ENCODE measurements at places on chromosomes 5 and 9.

DNA sequence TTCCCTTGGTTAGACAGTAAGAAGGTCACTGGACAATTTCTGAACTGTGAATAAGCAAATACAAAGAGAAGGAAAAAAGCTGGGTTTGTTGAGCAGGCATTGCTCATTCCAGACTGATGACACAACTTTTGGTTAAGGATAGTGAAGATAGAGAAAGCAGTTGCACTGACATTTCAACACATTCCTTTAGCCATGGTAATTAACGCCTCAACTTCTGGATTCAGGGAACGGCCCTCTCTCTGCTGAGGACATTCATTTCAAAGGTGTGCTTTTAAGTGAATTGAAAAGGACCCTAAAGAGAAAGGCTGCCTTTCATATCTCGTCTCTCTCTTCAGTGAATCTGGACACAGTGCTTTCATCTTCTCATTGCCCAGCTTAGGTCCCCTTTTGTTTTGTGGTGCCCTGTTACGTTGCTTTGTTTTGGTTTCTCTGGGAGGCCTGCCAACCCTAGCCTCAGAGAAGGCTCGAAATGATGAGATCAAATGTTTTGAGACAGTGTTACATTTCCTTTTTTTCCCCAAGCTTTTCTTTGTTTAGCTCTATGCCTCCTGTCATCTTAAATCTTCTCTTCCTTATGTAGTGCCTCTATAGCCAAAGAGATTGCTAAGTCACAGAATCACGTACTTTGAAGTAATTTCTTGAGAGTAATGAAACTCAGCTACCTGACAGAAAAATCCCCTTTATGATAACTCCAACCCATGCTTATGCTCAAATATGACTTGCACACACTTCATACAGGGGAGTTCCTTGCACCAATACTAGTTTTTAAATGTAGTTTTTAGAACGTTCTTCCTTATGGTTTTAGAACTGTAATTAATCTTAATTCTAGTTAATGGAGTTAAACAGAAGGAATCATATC, 94.4 kb upstream of the IFNE start:
- DNase-seq: no peak

DNA sequence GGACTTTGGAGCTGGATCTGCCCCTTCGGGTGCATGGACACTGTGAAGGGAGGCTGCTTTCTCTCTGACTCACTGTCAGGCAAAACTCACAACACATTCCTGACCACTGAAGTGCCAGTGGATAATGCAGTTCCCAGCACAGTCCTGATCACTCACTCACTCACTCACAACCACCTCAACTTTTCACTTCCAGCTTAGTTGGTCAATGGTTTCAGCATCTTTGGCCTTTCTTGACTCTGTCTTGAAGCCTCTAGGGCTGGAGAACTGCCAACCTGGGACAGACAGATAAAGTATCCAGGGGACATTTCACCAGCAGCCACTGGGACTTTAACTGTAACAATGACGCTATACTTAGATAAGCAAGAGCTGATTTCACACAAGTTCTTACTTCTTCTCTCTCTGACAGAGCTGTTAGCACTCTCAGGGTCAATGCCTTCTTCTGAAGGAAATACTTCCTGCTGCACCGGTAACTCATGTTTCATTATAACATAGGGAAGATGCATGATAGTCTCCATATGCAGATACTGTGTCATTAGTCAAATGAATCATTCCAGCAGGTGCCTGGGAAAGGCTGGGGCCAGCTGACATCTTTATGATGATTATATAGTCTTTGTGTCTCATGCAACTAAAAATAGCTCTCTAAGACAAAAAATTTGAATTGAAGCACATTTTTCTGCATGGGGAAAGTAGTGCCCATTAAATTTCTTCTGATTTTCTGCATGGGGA, 499.0 kb downstream of the SEMA5A start:
- no peak for DNase-seq

DNA sequence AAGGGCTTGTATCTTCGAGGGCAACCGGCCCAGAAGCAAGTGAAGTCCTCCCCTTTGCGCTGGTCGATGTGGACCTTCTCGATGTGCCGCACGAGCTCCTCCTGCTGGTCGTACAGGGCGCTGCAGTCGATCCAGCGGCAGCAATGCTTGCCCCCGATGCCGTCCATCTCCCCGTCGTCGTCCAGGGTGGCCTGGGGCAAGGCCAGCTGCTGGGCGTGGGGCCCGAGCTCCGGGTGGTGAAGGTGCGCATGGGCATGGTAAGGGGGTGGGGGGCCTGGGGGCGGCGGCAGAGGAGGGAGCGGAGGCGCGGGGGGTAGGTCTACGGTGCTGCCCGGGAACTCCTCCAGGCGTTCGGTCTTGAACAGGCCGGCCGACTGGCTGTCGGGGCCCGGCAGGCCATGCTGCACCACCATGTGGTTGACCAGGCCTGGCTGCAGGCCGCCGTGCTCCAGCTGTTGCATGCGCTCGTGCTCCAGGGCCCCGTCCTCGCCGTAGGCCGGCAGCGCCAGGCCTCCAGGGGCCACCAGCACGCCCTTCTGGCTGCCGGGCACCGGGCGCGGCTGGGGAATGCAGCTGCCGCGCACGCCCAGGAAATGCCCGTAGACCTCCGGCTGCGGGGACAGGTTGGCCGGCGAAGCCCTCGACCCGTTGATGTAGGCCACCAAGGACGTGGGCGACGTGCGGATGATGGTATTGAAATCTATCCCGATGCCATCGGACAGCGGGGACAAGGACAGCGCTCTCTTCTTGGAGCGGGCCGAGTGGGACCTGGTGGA, 181.8 kb downstream of the GLIS3 start:
- DNase-seq: no peak

DNA sequence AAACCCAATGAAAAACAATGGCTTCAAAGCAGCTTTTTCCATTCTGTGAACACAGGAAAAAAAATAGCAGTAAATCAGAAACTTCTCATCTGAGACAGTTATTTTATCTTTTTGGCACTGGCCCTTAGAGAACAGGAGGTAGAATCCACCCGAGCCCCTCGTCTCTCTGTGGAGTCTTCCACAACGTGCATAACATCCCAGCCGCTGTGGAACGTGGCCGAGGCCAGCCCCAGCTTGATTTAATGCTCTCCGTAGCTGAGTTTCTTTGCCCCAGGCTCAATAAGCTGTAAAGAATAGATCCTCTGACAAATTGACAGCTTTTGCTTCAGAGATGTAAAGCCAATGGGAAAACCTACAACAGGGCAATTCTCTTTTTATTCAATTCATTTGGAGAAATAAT, 107.9 kb upstream of the DAP start:
- no peak for DNase-seq

DNA sequence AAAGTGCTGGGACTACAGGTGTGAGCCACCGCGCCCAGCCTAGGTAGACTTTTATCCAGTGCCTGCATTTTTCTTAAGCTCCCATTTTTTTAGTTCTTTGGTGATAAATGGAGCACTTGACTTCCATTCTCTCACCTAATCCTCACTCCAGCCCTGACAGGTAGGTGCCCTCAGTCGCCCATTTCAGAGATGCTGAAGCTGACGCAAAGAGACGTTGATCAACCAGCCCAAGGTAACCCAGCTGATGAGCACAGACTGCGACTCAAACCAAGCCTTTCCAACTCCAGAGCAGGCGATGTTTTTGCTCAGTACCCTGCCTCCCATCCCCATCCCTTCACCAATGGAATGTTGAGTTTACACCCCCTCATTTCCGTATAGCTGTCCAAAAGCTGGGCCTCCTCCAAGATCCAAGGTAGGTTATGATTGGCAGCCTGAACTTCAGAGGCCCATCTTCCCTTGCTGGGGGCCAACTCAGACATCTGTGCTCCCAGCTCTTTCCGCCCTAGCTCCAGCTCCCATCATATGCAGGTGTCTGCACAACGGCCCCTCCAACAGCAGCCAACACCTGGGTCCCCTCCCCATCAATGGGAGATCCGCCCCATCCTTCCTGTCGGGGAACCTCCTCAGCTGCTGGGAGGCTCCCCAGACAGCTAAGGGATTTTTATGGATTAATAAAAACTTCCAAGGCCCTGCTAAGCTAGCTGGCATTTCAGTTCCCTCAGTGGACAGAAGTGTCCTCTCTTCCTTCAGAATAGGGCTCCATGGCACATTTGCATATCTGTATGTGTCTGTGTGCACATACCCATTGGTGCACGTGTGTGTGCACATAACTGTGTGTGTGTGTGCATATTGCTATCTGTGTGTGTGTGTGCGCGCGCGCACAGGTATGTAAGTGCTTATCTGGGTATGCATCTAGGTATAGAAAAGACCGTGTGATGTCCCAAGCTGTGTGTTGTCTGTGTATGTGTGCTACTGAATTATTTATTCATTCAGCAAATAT, 39.3 kb upstream of the VDAC1 start:
- no peak for DNase-seq

GRCh38 chr9:136409557-136410455, 608 bp downstream of the ENTR1 start:
- no peak for DNase-seq

- no peak for DNase-seq
Measured at GRCh38 chr9:20111173-20111843, 322.5 kb upstream of the SLC24A2 start.

DNA sequence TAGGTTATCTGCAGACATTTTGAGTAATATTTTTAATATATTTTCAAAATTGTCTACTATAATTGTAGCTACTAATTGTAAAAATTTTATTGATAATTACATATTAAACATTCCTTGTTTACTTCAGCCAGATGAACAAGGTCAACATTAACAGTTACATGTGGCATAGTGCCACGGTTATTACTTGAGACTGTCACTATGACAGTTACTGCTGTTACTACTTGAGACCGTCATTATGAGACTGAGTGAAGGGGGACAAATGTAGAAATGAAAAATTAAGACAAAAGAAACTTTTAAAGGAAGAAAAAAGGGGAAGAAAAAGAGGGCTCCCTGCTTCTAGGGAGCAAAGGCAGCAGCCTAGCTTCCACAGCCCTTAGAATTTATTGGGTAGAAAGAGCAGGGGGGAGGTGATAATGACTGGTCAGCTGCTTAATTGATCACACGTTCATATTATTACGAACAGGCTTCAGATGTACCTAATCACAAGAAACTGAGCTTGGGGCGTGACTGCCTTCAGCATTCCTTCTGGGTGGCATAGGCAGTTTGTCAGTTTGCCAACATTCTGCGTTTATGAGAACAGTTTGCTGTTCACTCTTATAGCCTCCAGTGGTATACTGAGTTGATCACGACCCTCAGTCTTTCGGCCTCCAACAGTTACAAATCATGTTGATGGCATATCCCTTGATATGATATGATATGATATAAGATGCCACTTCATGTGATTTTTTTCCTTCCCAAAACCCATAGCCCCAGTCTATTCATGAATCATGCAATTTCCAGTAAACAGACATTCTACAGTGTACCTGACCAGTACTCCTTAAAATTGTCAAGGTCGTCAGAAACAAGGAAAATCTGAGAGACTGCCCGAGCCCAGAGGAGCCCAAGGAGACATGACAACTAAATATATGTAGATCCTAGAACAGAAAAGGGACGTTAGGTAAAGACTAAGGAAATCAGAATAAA, 13.1 kb downstream of the MARCHF6 start:
- DNase-seq: no peak

DNA sequence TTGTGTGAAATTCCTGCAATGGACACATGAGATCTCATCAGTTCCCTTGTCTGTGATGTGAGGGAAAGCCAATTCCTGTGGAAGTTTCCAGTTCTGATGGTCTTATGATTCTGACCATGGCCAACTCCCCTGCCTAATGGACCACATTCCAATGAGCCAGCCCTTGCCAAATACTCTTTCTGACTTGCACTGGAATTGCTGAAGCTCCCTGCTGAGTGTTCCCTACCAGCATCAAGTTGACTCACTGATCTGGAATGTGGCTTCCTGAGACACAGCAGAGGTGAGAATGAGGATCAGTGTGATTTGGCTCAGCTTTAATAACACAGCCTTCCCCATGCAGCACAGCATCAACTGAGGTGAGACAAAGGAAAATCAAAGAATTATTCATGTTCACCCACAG, 427.8 kb downstream of the KDM4C start:
- no peak for DNase-seq

- no peak for DNase-seq
Measured at GRCh38 chr9:34716711-34717110, 6.8 kb upstream of the CCL21 start.

DNA sequence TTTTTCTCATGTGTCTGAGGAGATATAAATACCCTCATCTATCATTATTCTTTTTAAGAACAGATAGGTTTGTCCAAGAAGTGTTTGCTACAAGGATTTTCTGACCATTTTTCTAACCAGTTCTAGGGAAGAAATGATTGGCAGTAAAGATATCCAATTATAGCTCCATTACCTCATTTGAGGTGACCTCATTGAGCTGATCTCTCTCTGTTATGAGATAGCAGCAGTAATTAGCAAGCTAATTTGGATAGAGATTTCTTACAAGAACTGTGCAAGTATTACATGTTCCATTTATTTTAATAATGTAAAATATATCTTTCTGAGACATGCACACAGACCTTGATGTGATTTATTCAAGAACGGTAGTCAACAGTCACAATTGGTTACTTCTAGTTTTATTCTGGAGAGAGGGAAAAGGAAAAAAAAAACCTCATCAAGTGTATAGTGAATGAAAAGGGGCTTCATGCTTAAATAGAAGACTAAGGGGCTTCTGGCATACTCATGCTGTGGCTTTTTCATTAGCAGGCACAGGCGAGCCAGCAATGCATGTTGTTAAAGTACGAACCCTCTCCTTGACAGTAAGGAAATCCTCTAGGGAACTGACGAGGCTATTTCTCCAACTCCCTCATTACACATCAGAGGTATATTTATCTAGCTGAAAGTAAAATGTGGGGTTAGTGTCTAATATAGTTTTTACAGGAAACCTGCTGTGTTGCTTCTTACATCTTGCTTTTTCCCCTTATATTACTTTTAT, 127.3 kb downstream of the NUDT12 start:
- no peak for DNase-seq

GRCh38 chr9:95494022-95494415, 22.8 kb downstream of the PTCH1 start:
- no peak for DNase-seq

DNA sequence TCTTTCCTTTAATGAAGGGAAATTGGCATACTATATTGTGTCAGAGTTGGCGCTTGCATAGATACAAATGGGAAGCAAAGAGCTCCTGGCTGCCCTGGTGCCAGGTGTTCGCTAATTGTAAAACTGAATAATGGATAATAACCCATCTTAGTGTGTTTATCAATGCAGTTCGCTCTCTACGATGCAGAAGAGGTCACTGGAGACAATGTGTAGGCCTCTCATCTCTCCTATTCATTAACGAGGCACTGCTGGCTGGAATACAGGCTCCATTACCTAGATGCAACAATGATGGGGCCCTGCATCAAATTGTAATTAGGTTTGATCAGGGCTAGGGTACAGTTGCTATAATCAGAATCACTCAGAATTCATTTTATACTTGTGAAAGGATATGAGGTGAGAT, 171.0 kb downstream of the RMI1 start:
- DNase-seq: no peak

DNA sequence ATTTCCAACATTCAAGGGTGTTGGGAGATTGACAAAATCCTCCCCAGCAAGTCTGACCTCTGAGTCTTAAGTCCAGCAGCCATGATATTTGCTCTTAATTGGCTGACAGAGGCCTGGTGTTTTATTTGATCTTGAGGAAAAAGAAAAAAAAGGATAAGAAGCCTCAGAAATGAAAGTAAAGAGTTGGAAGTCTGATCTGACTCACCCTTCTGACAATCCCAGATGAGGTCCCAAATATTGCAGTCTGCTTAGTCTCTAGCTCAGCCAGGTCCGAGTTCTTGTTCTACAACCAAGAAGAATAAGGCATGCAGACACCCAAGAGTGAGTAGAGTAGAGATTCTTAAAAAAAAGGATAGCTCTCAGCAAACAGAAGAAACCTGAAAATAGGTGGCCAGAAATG, 632.5 kb upstream of the ST8SIA4 start:
- DNase-seq: no peak

Measured in esophagus squamous epithelium (tissue), 5 donors.